ENCODE measurements at places on chromosomes 5 and 9.

DNA sequence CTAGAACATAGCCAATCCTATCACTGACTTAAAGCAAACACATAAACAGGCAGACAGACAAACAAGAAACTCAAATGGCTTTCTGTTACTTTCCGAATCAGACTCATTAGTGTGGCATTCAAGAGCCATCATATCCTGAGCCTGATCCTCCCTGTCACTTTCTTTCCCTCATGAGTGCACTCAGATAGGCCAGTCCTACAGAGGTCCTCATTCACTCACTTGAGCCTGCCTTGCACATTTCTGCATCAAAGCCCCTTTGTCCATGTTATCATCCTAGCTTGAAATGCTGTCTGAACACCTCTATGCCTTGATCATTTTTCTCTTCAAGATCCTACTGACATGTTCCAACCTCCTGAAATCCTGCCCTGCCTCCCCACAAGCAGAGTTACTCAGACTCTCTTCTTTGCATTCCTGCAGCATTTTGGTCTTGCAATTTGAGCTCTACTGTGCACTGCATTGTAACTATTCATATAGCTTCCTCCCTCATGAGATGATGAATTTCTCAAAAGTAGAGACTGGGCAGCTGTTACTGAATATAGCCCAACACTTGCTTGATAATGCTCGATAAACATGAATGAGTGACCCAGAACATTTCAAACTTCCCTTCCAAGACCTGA is 126.9 kb downstream of the PALM2AKAP2 start:
- no peak for DNase-seq

DNA sequence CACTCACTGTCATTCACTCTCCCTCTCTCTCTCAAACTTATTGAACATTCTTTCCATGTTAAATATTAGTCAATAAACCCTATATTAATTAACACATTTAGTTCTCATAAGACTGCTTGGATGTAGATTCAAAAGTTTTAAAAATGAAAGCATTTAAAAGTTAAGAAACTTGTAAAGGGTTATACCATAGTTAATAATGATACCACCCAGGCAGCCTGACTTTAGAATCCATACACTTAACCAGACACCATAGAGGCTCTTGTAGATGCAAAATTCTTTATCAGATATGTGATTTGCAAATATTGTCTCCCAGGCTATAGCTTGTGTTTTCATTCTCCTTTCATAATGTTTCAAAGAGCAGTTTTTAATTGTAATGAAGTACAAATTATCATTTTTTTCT is 335.8 kb upstream of the ACTBL2 start:
- DNase-seq = no peak

DNA sequence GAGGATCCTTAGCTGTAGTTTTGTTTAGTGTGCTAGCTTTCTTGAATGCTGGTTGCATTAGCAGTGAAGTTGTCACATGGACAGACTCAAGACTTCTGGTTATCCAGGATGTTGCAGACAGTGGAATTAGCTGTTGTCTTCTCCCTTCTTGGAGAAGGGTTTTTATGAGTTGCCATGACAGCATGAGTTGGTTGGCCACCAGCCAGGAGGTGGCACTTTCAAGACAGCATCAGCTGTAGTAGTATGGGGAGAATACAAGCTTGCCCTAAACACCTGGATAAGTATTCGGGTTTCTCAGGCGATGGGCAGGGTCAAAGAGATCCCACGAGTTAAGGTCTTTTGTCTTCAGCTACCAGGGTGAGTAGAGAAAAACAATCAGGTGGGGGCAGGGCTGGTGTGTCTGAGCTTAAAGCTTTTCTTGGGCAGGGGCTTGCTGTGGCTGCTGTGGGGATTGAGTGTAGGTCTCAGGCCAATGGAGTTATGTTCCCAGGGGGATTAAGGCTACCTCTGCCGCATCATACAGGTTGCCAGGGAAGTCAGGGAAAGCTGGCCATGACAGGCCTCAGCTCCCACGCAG is 7.7 kb upstream of the C5orf47 start:
- DNase-seq = no peak

- no peak for DNase-seq
Measured at GRCh38 chr5:14599476-14600127, 18.0 kb downstream of the OTULINL start.

DNA sequence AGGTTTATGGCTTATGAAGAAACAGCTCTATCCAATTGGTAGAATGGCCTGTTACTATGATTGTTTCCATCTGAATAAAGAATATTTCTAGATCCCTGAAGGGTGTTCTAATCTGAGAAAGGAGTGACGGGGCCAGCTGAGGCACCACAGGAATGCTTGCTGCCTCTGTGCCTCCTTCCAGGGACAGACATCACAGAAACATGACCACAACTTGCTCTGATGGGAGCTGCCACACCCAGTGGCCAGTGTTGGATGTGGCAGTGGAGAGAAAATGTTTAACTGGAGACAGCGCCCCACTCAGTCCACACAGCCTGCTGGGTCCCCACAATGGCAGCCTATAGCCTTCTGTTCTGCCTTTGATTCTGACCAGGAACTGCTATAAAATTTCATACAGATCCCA is 38.6 kb upstream of the TESK1 start:
- no peak for DNase-seq

GRCh38 chr5:39102684-39103155 is 28.5 kb upstream of the RICTOR start:
- no peak for DNase-seq

DNA sequence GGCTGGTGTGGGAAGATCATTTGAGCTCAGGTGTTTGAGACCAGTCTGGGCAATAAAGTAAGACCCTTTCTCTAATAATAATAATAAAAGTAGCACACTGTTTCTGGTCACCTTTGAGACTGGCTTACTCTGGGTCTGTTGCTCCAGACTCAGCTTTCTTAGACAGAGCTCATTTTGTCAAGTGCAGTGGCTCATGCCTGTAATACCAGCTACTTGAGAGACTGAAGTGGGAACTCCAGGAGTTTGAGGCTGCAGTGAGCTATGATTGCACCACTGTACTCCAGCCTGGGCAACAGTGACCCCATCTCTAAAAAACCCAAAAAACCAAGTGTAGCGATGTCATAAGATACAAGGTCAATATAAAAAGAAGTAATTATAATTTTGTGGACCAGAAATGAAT is 36.4 kb upstream of the RNU6ATAC start:
- DNase-seq = no peak

DNA sequence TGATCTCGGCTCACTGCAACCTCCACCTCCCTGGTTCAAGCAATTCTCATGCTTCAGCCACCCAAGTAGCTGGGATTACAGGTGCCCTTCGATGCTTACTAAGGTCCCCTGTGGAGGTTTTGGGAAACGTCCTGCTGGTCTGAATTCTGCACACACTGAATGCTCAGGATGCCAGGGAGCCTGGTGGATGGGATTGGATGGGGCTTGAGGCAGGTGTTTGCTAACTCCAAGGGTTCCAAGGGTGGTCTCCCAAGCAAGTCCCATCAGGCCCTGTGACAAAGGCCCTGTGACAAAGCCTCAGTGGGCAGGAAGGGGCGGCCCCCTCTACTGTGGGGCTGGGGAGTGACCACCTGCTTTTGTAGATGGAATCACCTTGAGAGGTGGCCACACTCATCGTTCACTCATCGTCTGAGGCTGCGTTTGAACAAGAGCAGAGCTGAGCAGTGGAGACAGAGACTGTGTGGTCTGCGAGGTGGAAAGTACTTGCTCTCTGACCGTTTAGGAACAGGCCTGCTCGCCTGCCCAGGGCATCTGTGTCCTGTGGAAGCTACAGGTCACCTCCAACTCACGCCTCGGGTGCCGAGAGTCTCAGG is 40.2 kb downstream of the MRPL36 start:
- no peak for DNase-seq

- no peak for DNase-seq
Measured at GRCh38 chr5:41661254-41661653, 150.9 kb upstream of the PLCXD3 start.

GRCh38 chr9:86752733-86753132 is 194.6 kb downstream of the GAS1 start:
- DNase-seq = no peak

DNA sequence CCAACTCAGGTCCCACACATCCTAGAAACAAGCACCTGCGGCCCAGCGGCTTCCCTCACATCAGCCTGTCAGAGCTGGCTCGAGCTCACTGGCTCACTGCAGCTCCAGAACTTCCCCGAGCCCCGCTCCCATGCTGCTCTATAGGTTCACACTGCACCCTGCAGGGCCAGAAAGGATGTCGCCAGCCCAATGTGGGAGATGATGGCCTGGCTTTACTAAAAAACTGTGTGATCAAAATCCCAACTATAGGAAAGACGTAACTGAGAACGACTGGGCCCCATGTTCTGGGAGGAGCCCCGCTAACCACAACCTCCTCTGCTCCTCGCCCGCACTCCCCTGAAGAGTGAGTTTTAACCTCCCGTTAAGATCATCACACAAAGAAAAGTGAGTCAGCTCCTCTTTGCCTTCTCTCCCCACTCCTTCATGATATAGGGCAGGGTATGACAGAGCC is 4.6 kb downstream of the SURF4 start:
- DNase-seq = no peak

GRCh38 chr9:83387401-83388185 is 150.6 kb downstream of the FRMD3 start:
- no peak for DNase-seq

DNA sequence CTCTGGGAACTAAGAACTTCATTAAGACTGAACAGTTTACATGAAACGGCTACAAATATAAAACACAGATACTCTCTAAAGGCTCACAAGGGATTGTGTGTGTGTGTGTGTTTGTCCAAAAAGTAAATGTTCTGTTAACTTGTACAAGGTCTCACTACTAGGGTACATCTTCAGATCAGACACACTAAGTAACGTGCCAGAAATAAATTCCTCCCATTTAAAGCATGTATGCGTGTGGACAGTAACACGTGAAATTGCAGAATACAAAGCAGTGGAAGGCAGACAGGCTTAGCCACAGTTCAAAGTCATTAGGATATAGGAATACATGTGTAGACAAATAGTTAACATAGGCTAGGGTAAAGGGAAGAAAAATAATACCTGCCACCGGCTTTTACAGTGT is 1.8 kb downstream of the BNC2 start:
- DNase-seq = no peak

GRCh38 chr9:138053996-138054752 is 176.6 kb downstream of the CACNA1B start:
- DNase-seq = no peak

- peak; percentile 64 for DNase-seq
Measured at GRCh38 chr9:130539420-130540223, 39.8 kb upstream of the FUBP3 start.

GRCh38 chr9:35690294-35690613 is 529 bp upstream of the TPM2 start:
- DNase-seq = no peak

DNA sequence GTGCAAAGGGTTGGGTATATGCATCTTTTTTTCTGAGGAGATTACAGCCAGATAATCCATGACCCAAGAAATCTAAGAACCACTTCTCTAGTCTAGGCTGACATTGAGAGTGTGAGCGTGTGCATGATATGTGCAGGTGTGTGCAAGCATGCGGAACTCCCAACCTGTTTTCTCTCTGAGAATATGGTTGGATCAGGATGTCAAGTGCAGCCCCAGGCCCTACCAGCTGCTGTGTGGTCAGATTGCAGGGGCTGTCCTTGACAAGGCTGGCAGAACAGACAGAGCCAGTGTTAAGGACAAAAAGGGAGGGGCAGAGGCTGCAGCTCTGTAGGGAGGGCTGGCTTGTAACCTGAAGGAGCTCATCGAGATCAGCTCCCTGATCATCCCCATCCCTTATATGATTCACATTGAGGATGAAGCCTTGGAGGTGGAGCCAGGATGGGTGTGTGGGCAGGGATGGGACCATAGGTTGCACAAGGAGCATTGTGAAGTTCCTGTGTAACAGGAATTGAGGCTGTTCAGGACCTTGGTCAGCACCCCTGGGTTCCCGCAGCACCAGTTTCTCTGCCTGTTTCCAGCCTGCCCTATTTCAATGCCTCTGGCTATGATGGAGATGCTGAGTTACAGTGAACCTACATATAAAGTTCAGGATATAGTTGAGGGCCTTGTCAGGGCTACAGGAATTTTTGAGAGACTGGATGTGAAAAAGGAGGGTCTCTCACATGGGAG is 52.6 kb upstream of the ARAP3 start:
- no peak for DNase-seq

GRCh38 chr5:103514371-103514770 is 48.2 kb downstream of the NUDT12 start:
- no peak for DNase-seq

DNA sequence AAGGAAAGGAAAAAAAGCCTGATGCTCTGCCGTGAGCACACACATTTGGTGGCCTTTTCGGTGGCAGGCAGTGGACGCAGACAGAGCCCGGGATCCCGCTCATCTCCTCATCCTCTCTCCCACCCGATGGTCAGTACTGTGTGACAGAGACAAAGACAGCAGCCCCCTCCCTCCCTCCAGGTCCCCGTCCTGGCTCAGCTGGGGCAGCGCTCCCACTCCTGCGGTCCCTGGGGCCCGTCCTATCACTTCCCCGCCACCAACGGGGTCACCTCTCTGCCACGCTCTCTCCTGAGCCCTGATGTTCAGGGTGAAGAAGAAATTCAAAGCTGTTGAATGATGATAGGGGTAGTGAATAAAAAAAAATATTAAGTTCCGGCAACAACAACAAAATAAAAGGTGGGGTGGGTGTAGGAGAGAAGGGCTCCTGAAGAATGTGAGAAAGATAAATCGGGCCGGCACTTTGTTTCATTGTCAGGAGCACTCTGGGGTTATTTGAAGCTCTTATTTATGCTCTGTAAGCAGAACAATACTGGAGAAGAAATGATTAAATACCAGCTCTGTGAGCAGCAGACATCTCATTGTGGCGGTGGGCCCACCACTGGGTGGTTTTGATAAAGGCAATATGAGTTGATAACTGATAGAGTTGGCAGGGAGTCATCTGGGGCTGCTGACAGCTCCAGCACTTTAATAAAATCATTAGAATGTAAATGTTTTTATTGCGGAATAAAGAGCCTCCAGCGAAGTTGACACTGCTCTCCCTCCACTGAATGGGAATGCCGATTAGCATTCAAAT is 417.7 kb downstream of the IRX1 start:
- no peak for DNase-seq

DNA sequence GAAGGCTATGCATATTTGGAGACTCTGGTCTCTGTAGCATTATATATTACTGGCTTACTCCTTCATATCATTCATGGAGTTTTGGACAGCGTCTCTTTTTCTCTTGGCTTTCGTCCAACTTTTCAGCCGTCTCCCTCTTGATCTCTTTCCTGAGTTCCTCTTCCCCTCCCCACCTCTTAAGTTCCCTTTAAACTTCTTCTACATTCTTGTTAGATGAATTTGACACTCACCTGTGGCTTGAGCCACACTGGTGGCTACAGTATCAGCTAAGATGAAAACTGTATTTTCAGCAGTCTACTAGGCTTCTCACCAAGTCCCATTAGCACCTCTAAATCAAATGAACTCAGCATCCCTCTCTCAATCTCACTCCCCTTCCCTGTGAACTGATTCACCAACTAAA is 128.1 kb downstream of the STARD4 start:
- DNase-seq = no peak

GRCh38 chr9:88658311-88658822 is 123.4 kb downstream of the NXNL2 start:
- DNase-seq = no peak

- DNase-seq = no peak
Measured at GRCh38 chr9:109479822-109480221, 18.3 kb downstream of the PTPN3 start.

GRCh38 chr9:25117791-25118190 is 560.5 kb downstream of the TUSC1 start:
- DNase-seq = no peak

GRCh38 chr9:26863074-26863473 is 29.5 kb downstream of the CAAP1 start:
- no peak for DNase-seq

GRCh38 chr5:31641059-31641458 is 2.1 kb downstream of the PDZD2 start:
- DNase-seq = no peak

All from retinal pigment epithelial cell (primary cell).